ENCODE measurements at places on chromosomes 12 and 14. TPM values are rescaled to one million over a fixed set of nuclear protein-coding genes. Genes with fewer than 3 reads are reported as not detected.

GRCh38 chr12:18646286-18646890, 91.4 kb downstream of the PLCZ1 start:
- DNase-seq = no peak

DNA sequence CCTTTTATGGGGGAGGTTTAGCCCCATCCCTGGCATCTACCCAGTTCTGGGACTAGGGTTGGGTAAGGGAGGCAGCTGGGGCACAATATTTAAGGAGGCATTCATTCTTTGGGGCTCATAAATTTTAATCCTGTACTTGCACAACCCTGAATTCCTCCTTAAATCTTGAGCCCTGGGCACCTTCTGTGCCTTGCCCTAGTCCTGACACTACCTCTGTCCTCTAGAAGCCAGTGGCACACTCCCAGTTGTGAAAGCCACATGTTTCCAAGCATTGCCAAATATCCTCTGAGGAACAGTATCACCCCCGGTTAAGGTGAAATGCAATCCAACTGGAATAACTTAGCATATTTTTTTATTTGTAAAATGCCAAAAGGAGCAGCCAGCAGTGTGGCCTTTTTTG, 36.6 kb downstream of the SLC16A7 start:
- DNase-seq = no peak

- DNase-seq = peak; percentile 26
Observed at GRCh38 chr14:68507544-68508081, 285.3 kb downstream of the ZFP36L1 start.

DNA sequence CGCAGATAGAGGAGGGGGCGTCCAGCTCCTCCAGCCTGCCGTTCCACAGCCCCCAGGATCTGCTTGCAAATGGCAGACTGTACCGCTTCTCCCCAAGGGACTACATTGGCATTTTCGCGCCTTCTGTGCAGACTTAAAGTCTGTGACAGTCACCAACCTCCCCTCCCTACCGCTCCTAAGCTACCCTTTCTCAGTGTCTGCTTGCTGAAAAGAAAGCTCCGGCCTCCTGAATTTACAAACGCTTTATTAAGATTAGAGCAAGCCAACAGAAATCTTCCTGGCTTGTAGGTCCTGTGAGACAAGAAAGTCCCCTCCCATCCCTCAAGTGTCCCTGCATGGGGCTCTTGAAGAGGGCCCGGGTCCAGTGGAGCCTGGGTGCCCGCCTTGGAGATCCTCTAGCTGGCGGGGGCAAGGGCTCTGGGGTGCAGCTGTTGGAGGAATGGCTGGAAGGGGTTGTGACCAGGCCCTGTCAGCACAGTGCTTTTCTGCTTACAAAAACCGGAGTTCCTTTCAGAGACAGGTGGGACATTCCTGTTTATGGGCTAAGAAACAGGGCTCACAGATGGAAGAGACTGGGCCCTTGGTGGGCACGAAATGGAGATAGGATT, 2.8 kb upstream of the DLK1 start:
- no peak for DNase-seq

The TMEM63C gene
- total RNA-seq = 7.7 TPM

All from mesothelial cell of epicardium (in vitro differentiated cells).